ENCODE measurements at places on chromosomes 1 and 21.
A peak's percentile ranks its signal among the peaks of the same experiment; 100 is the strongest.

DNA sequence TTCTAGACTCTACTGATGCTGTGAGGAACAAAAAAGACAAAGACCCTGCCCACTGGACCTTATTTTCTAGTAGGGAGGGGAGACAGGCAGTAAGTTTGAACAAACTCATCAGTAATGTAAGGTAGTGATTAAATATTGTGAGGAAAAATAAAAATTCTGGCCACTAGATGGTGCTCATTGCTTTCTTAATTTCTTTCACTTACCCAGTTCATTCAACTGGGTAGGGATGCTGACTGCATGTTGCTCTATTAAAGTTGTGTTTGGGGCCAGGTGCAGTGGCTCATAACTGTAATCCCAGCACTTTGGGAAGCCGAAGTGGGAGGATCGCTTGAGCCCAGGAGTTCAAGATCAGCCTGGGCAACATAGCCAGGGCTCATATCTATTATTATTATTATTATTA, 6.3 kb upstream of the KYAT3 start:
- peak; percentile 62 for DNase-seq

- no peak for DNase-seq
Measured at GRCh38 chr1:41901551-41901950, 17.2 kb downstream of the HIVEP3 start.

GRCh38 chr1:236808564-236809130, 13.6 kb downstream of the MTR start:
- no peak for DNase-seq

- DNase-seq: no peak
Measured at GRCh38 chr1:96292141-96292540, 429.4 kb upstream of the PTBP2 start.

- DNase-seq: no peak
Measured at GRCh38 chr1:210143465-210144062, 89.0 kb upstream of the SERTAD4 start.

- no peak for DNase-seq
Measured at GRCh38 chr1:175826705-175827104, 83.3 kb upstream of the TNR start.
